ENCODE measurements at places on chromosomes 12 and 14.

GRCh38 chr12:120992989-120993388, 14.6 kb downstream of the HNF1A start:
- DNase-seq: no peak

DNA sequence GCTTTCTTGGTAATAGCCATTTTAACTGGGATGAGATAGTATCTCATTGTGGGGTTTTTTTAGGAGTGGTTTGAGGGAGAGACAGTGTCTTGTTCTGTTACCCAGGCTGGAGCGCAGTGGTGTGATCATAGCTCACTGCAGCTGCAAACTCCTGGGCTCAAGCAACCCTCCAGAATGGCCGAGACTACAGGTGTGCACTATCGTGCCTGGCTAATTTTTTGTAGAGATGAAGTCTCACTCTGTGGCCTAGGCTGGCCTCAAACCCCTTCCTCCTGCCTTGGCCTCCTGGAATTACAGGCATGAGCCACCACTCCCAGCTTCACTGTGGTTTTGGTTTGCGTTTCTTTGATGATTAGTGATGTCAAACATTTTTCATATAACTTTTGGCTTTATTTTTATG, 293.6 kb downstream of the ERC1 start:
- DNase-seq: no peak

- DNase-seq: no peak
Measured at GRCh38 chr14:75793806-75794205, 132.8 kb downstream of the TTLL5 start.

- DNase-seq: peak; percentile 64
Measured at GRCh38 chr12:124993626-124994436, at the start of gene BRI3BP. Gene BRI3BP, plus strand, starts transcription at chr12:124993645. Its CDS starts 146 bp downstream, at chr12:124993791.

DNA sequence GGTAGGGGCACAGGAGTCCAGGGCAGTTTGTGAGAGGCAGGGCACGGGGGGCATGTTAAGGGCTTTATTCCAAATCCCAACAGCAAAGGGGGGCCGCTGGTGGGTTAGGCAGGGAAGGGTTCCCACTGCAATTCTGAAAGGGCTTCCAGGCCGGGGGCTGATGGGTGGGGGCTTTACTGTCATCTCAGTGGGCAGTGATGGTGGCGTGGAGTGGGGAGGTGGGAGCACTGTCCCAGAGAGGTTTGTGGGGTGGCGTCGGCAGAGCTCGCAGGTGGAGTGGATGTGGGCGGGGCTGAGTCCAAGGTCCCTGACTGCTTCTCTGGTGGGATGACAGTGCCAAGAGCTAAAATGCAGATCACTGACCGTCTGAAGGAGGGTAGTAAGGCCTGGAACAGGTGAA, 121.6 kb upstream of the EVL start:
- no peak for DNase-seq

DNA sequence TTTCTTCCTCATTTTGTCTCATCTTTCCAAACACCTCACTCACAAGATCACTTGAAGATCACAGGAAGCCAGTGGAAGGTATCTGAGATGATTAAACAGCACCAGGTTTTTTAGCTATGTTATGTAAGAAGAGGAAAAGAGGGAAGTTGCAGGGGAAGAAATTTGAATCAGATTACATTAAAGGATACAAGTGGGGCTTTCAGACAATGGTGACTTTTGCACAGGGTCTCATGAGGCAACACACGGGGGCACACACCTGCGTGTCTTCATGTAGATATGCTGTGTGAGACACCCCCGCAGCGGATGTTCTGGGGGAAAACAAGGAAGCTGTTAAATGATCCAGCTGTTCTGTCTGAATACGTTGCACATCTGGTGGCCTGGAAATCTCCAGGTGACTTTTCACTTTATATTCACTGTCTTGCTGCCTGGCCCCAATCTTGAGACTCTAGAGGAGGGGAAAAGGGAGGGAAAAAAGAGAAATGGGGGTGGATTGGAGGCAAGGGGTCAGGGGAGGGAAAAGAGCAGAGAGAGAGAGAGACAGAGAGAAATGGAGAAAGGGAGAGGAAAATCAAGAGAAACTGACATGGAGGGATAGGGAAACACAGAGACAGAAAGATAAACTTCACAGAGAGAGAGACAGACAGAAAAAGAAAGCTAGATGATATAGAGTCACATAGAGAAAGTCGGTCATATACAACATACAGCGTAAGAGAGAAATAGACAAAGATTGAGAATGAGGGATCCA, 36.3 kb upstream of the PPP1CC start:
- DNase-seq: no peak

GRCh38 chr12:42854826-42855225, 265.3 kb upstream of the PRICKLE1 start:
- no peak for DNase-seq

GRCh38 chr12:58809064-58809607, 111.2 kb downstream of the LRIG3 start:
- no peak for DNase-seq

DNA sequence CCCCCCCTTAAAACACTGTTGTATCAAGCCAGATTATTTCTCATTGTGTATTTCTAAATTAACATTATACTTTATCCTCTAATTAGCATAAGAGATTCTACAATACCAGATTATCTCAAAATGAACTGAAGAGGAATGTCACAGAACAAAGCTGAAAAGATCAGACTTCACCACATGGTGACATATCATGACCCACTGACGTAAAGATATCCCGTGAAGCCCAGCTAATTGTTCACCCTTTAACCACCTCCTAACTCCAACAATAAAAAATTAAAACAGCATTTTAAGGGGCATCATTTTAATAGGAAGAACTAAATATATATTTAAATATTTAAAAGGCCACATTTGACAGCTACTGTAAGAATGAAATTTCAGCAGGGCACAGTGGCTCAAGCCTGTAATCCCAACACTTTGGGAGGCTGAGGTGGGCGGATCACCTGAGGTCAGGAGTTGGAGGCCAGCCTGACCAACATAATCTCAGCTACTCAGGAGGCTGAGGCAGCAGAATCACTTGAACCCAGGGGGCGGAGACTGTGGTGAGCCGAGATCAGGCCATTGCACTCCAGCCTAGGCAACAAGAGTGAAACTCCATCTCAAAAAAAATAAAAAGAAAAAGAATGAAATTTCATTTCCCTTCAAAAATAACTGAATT, 29.0 kb downstream of the CDK17 start:
- DNase-seq: no peak

- DNase-seq: peak; percentile 15
Measured at GRCh38 chr12:75505706-75506312, 5.6 kb downstream of the KRR1 start.

DNA sequence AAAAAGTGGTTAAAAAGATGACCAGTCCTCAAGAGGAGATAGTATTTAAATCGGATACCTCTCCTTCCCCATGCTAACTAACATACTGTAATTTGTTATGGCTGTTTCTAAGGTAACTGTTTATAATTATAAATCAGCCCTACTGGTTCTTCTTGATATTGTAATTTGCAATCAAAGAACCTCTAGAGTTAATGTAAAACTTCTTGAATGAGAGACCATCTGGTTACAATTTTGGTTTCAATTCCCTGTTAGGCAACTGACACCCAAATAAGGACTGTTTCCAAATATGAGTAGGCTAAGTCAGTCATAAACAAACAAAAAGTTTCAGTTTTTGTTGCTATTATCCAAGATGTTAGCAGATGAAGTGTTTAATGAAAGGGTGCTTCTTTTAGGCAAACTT, 120.2 kb upstream of the DNM1L start:
- no peak for DNase-seq

GRCh38 chr14:39203659-39204606, 28.9 kb downstream of the PNN start:
- DNase-seq: no peak

GRCh38 chr12:64019101-64019500, 174.6 kb downstream of the SRGAP1 start:
- DNase-seq: no peak

DNA sequence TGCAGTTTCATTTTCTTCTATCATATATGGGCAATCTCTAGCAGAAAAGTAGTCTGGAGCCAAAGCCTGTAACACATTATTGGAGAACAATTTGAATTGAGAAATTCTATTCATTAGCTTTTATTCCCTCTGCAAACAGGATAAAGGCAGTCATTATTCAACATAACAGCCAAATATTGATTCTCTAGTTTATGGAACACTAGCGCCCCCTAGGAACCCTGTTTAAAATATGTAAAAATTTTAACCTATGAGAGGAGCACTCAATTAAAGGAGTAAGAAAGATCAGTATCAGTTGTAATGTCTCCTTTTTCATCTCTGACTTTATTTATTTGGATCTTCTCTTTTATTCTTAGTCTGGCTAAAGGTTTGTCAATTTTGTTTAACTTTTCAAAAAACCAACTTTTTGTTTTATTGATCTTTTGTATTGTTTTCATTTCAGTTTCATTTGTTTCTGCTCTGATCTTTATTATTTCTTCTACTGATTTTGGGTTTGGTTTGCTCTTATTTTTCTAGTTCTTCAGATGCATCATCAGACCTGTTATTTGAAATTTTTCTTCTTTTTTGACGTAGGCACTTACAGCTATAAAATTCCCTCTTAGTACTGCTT, 4.8 kb upstream of the LMNTD1 start:
- peak; percentile 17 for DNase-seq

DNA sequence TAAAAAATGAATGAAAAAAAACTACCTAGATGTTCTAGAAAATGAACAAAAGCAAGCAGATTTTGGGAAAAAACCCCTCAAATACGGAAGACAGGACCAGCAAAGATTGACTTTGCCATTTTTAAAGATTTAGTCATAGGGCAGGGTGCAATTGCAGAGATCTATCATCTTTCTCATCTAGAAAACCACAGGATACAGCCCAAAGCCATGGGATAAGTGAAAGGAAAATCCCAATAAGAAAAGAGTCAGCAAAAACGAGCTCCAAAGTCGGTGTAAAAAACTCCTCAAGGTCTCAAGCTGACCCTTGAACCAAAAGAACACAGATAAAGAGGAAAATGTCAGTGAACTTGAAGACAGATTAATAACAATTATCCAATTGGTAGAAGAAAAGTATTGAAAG, 28.0 kb downstream of the CEP290 start:
- no peak for DNase-seq

- DNase-seq: peak; percentile 54
Measured at GRCh38 chr14:100131181-100131580, 28.3 kb downstream of the DEGS2 start.

DNA sequence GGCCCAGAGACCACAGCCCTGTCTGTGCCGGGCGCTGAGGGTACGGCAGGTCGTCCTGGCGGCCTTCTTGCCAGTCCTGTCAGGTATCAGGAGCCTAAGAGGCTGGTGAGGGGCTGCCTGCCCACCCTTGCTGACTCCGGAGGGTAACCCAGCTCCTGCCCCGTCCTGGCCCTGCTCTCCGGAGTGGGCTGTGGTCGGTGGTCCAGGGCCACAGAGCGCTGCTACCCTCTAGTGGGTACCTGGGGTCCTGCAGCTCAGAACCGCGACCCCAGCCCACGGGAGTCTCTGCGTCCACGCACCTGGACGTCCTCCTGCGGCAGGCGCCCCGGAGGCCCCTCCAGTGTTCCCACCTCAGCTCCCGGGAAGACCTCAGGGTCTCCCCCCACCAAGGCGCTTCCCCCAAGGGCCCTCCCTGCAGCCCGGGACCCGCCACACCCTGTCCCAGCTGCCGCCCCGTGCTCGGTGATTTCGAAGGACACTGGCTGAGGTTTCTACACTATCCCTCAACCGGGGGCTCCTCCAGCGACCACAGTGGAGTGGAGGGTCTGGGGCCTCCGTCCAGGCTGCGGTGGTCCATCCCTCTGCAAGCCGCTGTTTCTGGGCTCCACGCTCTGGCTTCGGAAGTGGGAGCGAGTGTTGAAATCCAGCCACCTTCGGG, 75.9 kb upstream of the FBRSL1 start:
- DNase-seq: no peak

DNA sequence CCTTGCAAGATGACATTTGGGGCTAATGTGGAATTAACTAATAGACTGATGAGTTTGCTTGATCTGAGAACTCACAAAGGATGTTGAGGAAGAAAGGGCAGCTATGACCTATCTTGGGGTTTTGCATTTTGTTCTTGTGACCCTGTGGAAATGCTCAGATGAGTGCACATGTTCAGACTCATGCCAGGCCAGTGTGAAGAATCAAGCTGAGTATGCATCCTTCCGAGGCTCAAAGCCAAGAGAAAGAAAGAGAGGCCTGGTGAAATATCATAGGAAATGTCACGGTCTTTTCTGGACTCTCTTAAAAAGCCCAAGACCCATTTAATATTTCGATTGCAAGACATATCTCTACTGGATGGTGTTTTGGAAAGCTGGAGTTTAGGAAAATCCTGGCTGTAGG, 96.3 kb downstream of the CACNA1C start:
- no peak for DNase-seq

- peak; percentile 71 for DNase-seq
Measured at GRCh38 chr14:68945585-68946488, 33.3 kb downstream of the ACTN1 start.

DNA sequence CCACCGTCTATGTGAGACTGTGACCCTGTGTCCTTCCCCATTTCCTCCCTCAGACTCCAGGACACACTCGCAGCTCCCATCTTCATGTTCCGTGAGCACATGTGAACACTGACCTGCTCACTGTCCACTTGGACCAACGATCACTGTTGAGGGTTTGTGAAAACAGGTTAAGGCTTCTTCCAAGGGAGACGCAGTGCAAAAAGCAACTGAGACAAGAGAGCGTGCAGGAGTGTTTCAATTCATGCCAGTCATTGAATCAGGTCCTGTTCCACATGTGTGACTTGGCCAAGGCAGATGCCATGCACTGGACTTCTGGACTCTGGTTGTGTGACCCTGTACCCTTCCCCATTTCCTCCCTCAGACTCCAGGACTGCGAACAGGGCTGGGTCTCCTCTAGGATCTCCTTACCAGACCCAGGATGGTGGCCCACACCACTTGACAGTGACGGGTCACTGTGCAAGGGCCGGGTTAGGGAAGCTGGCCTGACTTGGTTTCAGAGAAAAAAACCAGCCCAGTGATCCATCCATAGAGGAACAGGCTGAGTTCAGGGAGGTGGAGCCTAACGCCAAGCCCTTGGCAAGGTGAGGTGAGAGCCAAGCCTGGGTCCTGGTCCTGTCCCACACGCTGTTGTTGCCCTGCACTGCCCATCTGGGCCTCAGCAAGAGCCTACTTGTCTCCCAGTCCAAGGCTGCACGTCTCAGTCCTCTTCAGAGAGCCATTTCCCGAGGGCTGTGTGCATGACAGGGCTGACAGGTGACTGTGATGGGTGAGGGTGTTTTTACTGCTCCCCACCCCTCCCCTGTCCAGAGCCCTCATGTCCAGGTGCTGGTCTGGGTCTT, 5.7 kb upstream of the KRT5 start:
- no peak for DNase-seq

DNA sequence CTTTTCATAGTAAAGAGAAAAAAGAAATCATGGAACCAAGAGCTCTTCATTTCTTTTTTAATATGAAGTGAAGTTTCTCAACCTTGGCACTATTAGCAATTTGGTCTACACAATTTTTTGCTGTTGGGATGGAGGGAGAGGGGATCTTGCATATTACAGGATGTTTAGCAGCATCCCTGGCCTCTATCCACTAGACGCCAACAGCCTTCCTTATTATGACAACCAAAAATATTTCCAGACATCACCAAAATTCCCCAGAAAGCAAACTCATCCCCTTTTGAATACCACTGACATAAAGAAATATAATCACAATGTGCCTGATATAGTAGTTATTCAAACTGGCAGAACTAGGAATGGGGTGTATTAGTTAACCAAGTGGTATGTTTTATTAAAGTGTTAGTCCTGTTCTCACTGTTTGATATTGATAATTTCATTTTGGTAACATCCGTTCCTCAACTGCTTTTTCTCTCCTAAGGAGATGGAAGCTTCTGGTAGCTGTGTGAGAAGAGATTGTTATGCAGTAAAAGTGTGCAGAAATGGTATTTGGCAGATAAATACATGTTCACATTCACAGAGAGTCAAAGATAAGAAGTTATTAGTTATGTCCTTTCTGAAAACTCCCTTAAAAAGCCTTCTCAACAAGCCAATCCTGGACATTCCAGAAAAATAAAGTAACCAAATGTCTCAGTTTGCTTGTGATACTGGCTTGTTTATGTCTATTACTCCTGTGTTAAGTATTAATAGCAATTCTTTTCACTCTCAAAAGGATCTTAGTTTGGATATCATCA, 699.9 kb downstream of the C12orf50 start:
- no peak for DNase-seq
